Hematopoietic multipotent progenitor cell treated with erythropoietin and hydrocortisone succinate and interleukin-3 and kit ligand, for 8 days (in vitro differentiated cells): ENCODE measurements at places on chromosomes 11 and 22.

- DNase-seq: no peak
These were observed 110.5 kb downstream of the KCNQ1 start for GRCh38 chr11:2555336-2555735.

GRCh38 chr22:37304595-37305343, 22.5 kb downstream of the CYTH4 start:
- peak; percentile 14 for DNase-seq

GRCh38 chr11:70618431-70619101, 220.2 kb downstream of the CTTN start:
- no peak for DNase-seq

DNA sequence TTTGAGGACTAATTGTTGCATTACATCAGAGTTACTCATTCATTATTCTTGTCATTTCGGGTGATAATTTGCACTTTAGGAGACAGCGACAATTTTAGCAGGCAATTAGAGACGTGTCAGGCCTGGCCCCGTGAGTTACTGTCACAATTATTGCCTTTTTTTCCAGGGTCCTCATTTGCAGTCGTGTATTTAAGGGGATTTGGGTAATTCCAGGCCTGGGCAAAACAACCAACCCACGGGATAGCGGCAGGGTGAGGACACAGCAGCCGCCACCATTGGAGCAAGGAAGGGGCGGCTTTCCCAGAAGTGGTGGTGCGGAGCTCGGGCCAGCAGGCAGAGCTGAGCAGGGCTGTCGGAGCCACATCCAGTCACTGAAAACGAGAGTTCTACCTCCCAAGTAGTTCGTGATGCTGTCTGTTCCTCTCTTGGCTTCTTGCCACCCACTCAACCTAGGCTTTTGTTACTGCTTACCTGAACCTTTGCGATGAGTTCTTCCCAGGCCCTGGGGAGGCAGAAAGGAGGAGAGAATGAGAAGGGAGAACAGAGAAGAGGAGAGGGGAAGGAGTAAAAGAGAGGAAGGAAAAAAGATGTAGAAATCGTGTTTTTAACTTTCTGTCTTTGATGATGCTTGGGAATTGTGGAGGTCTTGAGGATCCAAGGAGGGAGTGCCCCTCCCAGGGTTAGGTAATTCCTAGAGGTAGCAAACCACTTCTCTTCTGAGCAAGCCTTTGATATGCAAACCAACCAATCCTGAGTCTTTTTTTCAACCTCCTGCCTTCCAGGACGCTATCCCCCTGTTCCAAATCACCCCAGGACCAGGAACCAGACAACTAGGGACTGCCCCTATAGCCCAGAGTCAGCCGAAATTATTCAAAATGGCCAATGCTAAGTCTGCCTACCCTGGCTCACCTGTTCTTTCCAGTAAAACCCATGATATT, 236.1 kb downstream of the MIAT start:
- no peak for DNase-seq

DNA sequence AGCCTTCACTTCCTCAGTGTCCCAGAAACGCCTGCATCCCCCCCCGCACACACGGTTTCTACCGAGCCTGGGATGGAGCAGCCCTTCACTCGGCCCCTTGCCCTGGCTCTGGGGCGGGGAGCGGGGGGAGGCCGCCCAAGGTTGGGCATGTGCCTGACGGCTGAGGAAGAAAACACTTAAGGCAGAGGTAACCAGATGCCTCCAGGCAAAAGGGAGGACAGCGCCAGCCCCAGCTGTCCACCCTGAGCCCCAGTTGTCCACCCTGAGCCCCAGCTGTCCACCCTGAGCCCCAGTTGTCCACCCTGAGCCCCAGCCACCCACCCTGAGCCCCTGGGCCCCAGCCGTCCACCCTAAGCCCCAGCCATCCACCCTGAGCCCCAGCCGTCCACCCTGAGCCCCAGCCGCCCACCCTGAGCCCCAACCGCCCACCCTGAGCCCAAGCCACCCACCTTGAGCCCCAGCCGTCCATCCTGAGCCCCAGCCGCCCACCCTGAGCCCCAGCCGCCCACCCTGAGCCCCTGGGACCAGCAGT, 3.8 kb upstream of the TTLL8 start:
- peak; percentile 33 for DNase-seq

GRCh38 chr11:1153951-1154493, 3.7 kb upstream of the MUC5AC start:
- no peak for DNase-seq

- DNase-seq: no peak
These were observed 317 bp downstream of the BDNF start for GRCh38 chr11:27699926-27700350.

DNA sequence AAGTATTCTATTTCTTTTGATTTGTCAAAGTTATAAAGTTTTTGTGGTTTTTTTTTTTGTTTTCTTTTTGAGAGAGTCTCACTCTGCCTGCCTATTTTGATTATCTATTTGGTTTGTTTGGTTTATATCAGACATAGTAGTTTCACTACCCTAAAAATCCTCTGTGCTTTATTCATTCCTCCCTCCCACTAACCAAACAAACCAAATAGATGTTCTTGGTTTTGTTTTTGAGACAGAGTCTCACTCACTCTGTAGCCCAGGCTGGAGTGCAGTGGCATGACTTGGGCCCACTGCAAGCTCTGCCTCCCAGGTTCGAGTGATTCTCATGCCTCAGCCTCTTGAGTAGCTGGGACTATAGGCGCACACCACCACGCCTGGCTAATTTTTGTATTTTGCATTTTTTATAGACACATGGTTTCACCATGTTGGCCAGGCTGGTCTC, 67.9 kb downstream of the ENTHD1 start:
- DNase-seq: no peak

DNA sequence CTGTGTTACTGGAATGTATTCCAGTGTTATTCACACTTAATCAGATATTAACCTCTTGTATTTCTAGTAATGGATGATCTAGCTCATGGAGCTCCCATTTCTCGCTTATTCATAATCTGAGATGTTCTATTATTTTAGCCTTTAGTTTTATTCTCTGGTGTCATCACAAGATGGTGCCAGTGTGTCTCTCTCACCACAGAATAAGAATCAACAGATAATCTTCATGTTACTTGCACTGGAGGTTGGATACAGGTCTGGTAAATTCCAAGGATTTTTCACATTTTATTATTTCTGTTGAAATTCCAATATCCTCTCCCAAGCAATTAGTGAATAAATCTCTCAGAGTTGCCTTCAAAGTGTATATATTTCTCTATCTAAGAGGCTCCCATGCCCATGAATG, 74.6 kb downstream of the CASP12 start:
- no peak for DNase-seq

DNA sequence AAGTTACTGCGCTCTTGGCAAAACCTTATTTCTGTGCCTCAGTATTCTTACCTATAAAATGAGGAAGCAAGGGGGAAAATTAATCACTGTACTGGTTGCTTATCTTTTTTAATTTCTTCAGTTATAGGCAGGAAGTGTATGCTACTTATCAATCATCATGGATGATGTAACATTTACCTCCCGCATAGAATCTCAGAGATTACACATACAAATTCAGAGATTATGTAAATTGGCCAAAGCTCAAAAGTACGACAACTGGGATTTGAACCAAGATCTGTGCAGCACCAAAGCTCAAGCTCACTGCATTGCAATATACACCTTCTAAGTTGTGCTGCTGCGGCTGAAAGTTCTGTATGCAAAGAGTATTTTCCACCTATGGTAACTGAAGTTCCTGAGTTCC, 83.0 kb downstream of the PDHX start:
- DNase-seq: no peak

GRCh38 chr11:83611031-83611430, 324.9 kb upstream of the CCDC90B start:
- no peak for DNase-seq

GRCh38 chr11:46987183-46987582, 50.6 kb downstream of the CSTPP1 start:
- no peak for DNase-seq

- DNase-seq: no peak
These were observed 29.4 kb downstream of the LGR4 start for GRCh38 chr11:27443227-27443626.

GRCh38 chr22:30178181-30179126, 68.1 kb downstream of the LIF start:
- DNase-seq: peak; percentile 50
